ENCODE measurements at places on chromosomes 13 and 19.
A peak's percentile ranks its signal among the peaks of the same experiment; 100 is the strongest.

GRCh38 chr19:29287061-29287460, 74.1 kb upstream of the UQCRFS1 start:
- DNase-seq, result no peak

DNA sequence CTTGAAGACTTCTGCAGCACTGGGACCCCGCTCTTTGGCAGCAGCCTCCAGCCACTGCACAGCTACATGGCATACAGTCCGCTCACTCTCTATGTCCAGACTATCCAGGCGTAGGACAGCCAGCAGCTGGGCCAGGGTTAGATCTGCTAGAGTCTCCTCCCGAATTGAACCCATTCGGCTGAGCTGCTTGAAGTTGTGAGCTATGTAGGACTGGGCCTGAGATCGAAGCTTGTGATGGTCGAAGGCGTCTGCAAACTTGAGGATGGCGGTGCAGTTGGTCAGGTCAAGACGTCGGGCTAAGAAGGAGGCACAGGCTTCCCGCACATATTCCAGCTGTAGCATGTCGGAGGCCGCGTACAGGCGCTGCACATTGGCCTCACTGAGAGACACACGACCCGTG, 900 bp downstream of the KBTBD7 start:
- no peak for DNase-seq

DNA sequence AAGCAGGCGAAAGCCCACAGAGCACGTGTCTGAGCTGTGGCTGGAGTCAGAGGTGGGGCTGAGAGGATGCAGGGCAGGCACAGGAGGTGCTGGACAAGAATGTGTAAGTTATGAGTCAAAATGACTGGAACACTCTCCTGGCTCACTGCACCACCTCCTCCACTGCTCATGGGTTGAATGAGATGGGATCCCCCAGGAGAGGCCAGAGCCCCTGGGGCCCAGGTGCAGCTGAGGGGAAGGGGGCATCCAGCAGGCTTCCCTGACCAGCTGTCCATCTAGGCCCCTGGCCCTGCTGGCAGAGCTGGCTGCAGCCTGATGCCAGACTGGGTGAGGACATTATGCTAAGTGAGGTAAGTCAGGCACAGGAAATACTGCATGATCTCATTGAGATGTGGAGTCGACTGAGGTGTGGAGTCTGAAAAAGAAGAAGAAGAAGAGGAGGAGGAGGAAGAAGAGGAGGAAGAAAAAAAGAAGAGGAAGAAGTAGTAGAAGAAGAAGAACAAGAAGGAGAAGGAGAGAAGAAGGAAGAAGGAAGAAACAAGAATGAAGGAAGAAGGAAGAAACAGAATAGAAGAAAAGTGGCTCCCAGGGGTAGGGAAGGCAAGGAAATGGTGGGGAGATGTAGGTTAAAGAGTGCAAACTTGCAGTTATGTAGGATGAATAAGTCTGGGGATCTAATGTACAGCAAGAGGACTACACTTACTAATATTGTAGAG, 747.4 kb downstream of the UQCRFS1 start:
- peak; percentile 26 for DNase-seq

GRCh38 chr13:50829896-50830295, 13.6 kb downstream of the DLEU7 start:
- no peak for DNase-seq

GRCh38 chr13:110244071-110244830, 62.7 kb downstream of the COL4A1 start:
- no peak for DNase-seq

DNA sequence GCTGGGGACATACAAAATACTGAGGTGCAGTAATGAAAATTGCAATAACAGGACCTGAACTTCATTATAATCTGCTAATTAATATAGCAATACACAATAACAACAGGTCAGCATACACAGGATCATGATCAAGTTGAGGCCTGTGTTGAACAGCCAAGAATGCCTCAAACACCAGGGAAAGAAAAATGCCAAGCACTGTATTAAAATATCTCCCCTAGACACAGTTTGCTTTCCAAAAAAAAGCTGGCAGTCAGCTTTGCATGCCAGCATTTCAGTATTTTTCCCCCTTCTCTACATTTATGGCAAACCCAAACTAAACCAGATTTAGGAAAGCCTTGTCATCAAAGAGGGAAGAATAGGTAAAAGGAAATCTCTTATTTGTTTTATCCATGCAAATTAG, 226.9 kb downstream of the LHFPL6 start:
- DNase-seq, result no peak

DNA sequence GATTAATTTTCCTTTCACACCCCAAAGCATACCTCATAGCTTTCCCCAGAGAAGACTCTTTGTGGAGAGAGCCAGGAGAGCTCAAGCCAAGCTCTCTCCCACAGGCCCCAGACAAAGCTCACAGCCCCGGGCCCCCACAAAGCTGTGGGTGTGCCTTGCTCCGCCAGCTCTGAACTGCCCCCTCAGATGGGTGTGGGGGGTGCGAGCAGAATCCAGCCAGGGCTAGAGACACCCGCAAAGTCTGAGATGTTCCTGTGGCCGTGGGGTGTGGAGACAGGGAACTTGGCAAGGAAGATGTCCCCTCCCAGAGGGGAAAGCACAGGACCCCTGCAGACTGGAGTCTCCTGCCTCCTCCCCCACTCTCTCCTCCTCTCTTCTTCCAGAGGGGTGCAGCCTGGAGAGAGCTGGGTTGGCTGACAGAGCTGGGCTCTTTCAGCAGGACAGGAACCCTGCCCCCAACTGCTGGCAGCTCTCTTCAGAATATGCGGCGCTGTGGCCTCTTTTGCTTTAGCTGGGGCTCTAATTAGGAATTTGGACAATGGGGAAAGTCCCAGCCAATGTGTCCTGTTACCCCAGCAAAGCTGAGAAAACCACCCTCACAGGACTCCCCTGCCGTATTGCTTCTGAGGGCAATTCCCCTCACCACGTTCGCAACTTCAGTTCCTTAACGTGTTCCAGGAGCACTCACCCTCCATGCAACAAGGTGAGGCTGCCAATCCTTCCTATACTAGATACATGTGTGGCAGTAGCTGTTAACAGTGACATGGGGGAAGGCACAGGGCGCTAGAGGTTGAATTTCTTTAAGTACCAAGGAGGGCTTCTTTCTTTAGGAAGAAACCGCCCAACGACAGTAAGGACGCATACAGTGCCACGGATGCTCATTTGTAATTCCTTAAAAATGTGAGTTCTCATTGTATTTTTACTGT, 170.0 kb downstream of the COL4A1 start:
- no peak for DNase-seq

DNA sequence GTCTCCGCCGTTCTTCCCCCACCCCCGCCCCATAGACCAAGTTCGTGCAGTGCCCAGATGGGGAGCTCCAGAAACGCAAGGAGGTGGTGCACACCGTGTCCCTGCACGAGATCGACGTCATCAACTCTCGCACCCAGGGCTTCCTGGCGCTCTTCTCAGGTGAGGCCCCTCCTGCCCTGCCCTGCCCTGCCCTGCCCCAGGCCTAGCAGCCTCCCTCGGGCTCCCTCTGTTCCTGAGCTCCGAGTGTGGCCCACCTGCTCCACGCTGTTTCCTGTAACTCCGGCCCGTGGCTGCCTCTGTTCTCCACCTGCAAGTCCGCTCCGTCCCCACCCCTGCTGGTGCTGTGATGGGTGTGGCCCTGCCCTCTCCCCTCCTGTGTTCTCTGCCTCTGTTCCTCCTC, 6.4 kb downstream of the LHB start:
- no peak for DNase-seq

- no peak for DNase-seq
Observed at GRCh38 chr19:3448616-3449334, 31.6 kb downstream of the SMIM24 start.

- DNase-seq, result no peak
Observed at GRCh38 chr19:4678881-4679790, 9.0 kb upstream of the MYDGF start.

GRCh38 chr13:45975337-45975736, 77.2 kb downstream of the ZC3H13 start:
- no peak for DNase-seq

GRCh38 chr19:29193155-29193554, 19.8 kb downstream of the UQCRFS1 start:
- DNase-seq, result no peak

- no peak for DNase-seq
Observed at GRCh38 chr13:44814836-44815235, 174.4 kb downstream of the NUFIP1 start.
